ENCODE measurements at places on chromosomes 11 and 22.

DNA sequence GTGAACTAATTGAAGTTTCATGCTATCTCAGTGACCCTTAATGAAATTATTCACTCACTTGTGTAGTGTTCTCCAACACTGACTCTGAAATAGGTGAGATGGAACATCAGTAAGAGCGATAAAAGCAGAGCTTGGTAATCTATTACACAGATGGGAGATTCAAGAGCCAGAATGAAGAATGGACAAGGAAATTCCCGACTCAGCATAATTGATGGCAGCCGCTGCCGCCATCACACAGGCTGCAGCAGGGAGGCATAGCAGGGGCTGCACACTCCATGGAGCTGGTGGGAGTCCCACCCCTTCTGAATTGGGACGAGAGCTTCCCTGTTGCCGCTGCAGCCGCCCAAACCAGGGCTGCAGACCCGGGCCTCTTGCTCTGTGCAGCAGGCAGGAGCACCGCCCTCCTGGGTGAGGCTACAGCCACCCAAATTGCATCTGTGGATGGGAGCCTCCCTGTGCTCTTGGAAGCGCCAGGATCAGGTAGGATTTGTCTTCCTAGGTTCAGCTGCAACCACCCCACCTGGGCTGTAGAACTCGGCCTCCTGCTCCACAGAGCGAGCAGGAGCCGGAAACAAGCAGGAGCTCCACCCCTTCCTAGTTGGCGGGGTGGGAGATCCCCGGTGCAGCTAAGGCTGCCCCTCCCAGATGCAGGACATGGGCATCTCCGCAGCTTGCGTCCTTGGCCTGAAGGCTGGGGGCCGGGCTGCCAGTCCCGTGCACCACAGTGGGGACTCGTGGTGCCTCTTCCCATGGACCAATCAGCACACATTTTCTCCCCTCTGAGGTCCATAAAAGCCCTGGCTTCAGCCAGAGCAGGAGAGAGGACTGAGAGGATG, 535.1 kb upstream of the LUZP2 start:
- DNase-seq: no peak

DNA sequence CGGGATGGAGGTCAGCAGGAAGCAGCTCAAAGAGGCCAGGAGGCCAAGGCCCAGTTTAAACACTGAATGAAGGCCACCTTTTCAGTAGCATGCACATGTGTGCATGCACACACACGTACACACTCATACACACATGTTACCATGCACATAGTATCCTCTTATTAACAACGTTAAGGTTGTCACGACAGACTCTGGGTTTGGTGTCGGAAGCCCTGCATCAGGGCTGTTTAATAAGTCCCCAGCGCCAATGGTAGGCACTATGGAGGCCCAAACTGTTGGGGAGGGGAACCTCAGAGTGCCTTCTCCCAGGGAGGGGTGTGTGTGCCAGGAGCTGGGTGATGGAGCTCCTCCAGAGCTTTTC, 39.5 kb upstream of the ADA2 start:
- DNase-seq: no peak

DNA sequence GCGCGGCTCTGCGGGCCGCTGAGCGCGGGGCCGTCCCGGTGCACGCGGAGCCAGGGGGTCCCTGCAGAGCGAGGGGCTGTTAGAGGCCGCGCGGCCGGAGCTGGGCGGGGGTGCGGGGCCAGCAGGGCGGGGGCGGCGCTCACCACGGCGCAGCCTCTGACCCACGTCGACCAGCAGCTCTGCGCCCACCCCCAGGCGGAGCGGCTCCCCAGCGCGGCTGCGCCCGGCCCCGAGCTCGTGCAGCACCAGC, 385 bp upstream of the SCO2 start:
- no peak for DNase-seq

GRCh38 chr11:77779935-77780334, 40.6 kb downstream of the RSF1 start:
- DNase-seq: no peak

Data from cortex of kidney (tissue), 1 donor.